ENCODE measurements at places on chromosomes 5 and 9. TPM values are rescaled to one million over a fixed set of nuclear protein-coding genes. Genes with fewer than 3 reads are reported as not detected.

DNA sequence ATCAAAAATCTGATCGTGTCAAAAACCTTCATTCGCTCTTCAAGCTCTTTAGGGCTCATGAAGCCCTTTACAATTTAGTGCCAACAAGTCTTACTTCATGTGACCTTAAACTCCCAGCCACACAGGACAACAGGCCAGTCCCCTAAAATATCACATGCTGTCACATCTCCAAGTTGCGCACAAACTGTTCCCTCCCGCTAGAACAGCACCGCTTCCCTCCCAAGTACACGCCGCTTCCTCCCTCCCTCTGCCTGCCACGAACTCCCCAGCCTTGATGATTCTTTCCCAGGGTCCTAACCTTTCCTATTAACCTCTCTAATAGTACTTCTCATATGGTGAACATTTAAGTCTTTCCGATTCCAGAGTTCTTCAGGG, 91.2 kb downstream of the TLE1 start:
- no peak for DNase-seq

- peak; percentile 74 for DNase-seq
Measured at GRCh38 chr5:157603333-157604190, 28.0 kb upstream of the ADAM19 start.

GRCh38 chr9:116942593-116943061, 255.5 kb downstream of the TRIM32 start:
- no peak for DNase-seq

DNA sequence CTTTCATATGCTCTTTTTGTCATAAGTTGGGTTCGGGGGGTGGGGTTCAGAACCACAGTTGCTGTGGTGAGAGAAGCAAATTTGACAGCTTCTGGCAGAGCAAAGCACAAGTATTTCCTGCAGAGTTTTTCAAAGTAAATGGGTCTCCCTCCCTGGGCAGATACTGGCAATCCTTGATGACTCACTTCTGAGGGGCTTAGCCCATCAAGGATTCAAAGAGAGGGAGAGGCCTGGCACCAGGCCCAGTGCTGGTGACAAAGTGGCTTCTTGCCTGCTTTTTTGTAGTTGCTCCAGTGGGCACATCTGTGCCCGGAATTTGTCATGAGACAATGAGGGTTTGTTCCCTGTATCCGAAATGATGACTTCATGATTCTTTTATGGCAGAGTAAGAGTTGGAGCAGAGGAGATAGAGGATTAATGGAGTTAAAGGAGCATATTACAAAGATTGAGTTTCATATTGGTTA, 46.6 kb upstream of the TNC start:
- DNase-seq, result no peak

NXNL2 gene
- total RNA-seq, result not detected
